ENCODE measurements at places on chromosomes 5 and 9. TPM values are rescaled to one million over a fixed set of nuclear protein-coding genes. Genes with fewer than 3 reads are reported as not detected.

DNA sequence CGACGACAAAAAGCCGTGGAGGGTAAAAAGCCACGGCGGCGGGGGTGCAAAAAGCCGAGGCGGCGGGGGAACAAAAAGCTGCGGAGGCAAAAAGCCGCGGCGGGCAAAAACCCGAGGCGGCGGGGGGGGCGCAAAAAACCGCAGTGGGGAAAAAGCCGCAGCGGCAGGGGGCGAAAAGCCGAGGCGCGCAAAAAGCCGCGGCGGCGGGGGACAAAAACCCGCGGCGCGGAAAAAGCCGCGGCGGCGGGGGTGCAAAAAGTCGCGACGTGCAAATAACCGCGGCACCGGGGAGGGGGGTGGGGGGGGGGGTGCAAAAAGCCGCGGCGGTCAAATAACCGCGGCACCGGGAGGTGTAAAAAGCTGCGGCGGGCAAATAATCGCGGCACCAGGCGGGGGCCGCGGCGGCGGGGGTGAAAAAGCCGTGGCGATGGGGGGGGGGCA is 511.5 kb downstream of the FOXD4L5 start:
- H3K27ac ChIP-seq, result peak overlapping the region; percentile 42
- no peaks in the 10 kb centered on the region for H3K27me3 ChIP-seq
- H3K4me3 ChIP-seq, result peak overlapping the region; percentile 50
- DNase-seq, result peak; percentile 46

DNA sequence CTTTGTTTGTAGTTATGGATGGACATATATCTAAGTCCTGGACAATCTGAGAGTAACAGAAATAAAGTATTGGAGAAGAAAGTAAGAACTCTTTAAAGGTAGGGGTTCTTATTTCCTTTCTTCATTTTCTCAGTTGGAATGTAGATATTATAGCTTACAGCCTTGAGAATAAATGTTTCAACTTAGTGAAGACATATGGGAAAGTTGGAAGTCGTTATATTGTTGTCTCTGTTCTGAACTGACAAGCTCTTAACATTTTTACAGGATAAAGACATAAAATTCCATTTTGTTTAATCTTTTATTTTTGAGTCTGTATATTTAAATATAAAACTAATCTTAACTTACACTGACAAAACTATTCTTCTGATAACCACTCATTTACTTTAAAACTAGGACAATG is 2187.5 kb upstream of the ACO1 start:
- H3K4me3 ChIP-seq, result no peak overlapping the region
- H3K27me3 ChIP-seq, result no peaks in the 10 kb centered on the region
- no peak for DNase-seq
- H3K36me3 ChIP-seq, result no peaks in the 10 kb centered on the region
- no peaks in the 10 kb centered on the region for H3K4me1 ChIP-seq
- H3K27ac ChIP-seq, result no peak overlapping the region

GRCh38 chr9:16132513-16132912 is 579.7 kb downstream of the CCDC171 start:
- H3K27ac ChIP-seq, result no peak overlapping the region
- H3K36me3 ChIP-seq, result no peaks in the 10 kb centered on the region
- H3K4me3 ChIP-seq, result no peak overlapping the region
- H3K27me3 ChIP-seq, result no peaks in the 10 kb centered on the region

GRCh38 chr9:98807070-98807813 is at the start of gene GALNT12:
GALNT12 (plus strand) TSS chr9:98807670; CDS start chr9:98807699, 29 bp downstream.
- DNase-seq, result peak; percentile 87
- H3K4me1 ChIP-seq, result peaks cover 45% of the 10 kb centered on the region
- H3K27ac ChIP-seq, result peak within 1 kb of the TSS; percentile 32

GRCh38 chr5:17182494-17182893 is 34.9 kb upstream of the BASP1 start:
- H3K27ac ChIP-seq, result no peak overlapping the region
- H3K4me1 ChIP-seq, result no peaks in the 10 kb centered on the region
- no peaks in the 10 kb centered on the region for H3K27me3 ChIP-seq
- no peak overlapping the region for H3K4me3 ChIP-seq
- no peaks in the 10 kb centered on the region for H3K36me3 ChIP-seq

Gene TAS2R1
- total RNA-seq, result not detected

DNA sequence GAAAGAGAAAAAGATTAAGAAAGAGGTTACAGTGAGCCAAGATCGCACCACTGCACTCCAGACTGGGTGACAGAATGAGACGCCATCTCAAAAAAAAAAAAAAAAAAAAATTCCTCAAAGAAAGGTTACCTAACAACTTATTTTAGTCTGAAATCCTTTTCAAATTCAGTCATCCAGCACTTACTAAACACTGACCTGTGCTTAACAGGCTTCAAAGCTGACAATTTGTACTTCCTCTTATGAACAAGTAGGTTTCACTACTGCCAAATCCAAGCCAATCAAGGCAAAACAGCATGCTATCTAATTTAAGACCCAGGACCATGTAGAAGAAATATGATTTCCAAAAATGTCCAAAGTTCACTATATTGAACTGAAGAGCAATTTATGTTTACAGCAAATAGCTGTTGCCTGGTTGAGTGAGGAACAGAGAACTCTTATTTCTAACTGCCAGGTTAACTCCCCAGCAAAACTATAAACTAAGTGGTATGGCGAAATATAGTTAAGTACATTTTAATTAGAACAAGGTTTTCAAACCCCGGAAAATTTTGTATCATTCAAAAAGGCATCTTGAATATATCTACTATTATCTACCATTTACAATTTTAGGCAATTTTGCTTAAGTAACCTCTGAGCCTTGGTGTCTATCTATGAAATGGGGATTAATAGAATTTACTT is 13.4 kb downstream of the PWWP2A start:
- DNase-seq, result no peak
- H3K36me3 ChIP-seq, result no peaks in the 10 kb centered on the region
- no peak overlapping the region for H3K4me3 ChIP-seq

- H3K27ac ChIP-seq, result no peak overlapping the region
- H3K36me3 ChIP-seq, result no peaks in the 10 kb centered on the region
- no peaks in the 10 kb centered on the region for H3K27me3 ChIP-seq
- no peak for DNase-seq
These were observed 451.8 kb upstream of the FTMT start for GRCh38 chr5:121399879-121400278.
